Esophagus squamous epithelium (tissue), 5 donors: ENCODE measurements at places on chromosomes 5 and 9. TPM values are rescaled to one million over a fixed set of nuclear protein-coding genes. Genes with fewer than 3 reads are reported as not detected.

The ADAMTS6 gene
- total RNA-seq = 0.23 TPM

- H3K4me3 ChIP-seq = no peak overlapping the region
- no peak overlapping the region for H3K27ac ChIP-seq
- no peaks in the 10 kb centered on the region for H3K27me3 ChIP-seq
- no peak for DNase-seq
- no peaks in the 10 kb centered on the region for H3K4me1 ChIP-seq
Observed at GRCh38 chr9:125767349-125767748, 20.2 kb downstream of the PBX3 start.

GRCh38 chr9:18127499-18127875, 346.5 kb upstream of the ADAMTSL1 start:
- H3K4me3 ChIP-seq = no peak overlapping the region
- H3K36me3 ChIP-seq = no peaks in the 10 kb centered on the region
- no peaks in the 10 kb centered on the region for H3K27me3 ChIP-seq
- H3K4me1 ChIP-seq = no peaks in the 10 kb centered on the region
- DNase-seq = no peak

- no peak for DNase-seq
- no peak overlapping the region for H3K4me3 ChIP-seq
- H3K4me1 ChIP-seq = peaks cover 36% of the 10 kb centered on the region
Observed at GRCh38 chr9:27408482-27408881, 111.5 kb upstream of the EQTN start.
